ENCODE measurements at places on chromosomes 4 and X.

DNA sequence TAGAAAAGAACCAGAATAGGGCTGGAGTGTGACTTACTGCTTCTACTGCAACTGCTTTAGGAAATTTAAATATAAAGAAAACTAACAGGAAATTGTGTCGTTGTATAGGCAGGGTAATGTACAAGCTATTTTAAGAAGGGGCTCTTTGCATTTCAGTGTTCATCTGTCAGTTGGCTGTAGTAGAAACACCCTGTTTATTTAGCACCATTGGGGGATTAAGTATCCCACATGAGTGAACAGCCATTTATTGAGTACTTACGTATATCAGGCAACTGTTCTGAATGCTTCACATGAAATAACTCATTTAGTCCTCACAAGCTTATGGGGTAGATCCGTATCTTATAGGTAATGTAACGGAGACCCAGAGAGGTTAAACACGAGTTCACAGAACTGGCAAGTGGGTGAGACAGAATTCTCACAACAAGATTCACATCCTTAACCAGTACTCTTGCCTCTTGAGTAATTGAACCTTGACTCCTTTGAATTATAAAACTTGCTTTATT lies 23.9 kb downstream of the STIM2 start:
- DNase-seq: no peak

DNA sequence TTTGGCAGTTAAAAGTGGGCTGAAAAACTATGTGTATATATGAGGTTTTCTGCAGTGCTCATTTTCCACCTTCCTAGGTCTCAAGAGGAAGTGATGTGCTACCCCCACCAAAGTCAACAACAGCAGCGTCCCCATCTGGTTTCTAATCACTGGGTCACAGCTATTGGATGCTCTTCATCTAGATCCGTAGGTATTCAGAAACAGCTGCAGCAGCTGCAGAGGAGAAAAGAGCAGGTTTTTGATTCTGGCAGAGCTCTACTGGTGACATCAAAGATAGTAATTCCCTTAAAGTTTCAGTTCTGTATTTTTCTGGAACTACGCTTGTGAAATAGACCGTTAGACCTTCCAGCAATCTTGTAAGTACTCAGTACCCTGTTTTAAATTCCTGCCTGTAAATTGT lies 5.8 kb upstream of the GUCY2F start:
- DNase-seq: no peak

DNA sequence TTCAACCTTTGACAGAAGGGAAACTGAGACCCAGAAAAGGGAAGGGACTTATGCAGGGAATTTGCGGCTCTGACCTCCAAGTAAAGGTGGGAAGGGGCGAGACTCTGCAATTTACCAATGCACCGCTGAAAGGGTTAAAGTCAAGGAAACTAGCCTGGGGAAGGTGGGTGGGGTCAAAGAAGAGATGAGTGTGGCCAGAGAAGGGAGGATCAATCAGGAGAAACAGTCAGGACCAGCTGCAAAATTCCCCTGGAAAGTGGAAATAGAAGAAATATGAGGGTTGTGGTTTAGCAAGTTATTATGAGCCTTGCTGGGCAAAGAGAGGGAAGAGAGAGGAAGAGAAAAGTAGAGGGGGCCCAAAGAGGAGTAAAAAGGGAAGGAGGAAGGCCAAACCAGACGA lies 30.5 kb downstream of the STARD8 start:
- DNase-seq: no peak

DNA sequence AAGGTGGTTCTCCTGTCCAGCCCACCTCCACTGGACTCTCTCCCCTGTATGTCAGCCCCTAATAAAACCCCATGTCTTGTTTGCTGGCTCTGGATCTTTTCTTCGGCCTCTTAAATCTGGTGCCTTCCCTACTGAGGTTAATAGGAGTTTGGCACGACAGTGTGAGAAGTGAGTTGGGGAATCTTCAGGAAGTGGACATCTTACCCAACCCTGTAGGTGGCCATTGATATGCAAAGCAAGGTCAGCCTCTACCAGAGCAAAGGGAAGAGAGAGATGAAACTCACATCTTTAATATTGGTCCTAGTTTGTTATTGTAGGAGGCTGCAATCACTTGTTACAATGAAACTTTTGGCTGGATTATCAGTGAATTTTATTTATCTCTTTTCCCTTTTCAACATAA lies 111.7 kb downstream of the CHRDL1 start:
- no peak for DNase-seq

DNA sequence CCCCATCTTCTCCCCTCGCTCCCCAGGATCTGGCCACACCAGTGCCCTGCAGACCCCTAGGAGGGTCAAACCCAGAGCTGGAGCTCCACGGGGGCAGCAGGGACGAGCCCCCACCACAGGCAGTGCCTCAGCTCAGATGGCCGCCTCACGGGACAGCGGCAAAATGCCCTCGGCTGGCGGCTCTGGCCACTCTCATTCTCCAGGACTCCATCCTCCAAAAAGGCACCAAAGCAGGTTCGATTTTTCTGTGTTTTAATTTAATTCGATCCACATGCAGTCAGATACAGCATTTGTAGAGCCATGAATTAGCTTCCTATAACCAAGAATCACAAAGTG lies 8.3 kb downstream of the FAM53A start:
- no peak for DNase-seq

- DNase-seq: no peak
Measured at GRCh38 chrX:45232139-45232538, 31.5 kb upstream of the DIPK2B start.

DNA sequence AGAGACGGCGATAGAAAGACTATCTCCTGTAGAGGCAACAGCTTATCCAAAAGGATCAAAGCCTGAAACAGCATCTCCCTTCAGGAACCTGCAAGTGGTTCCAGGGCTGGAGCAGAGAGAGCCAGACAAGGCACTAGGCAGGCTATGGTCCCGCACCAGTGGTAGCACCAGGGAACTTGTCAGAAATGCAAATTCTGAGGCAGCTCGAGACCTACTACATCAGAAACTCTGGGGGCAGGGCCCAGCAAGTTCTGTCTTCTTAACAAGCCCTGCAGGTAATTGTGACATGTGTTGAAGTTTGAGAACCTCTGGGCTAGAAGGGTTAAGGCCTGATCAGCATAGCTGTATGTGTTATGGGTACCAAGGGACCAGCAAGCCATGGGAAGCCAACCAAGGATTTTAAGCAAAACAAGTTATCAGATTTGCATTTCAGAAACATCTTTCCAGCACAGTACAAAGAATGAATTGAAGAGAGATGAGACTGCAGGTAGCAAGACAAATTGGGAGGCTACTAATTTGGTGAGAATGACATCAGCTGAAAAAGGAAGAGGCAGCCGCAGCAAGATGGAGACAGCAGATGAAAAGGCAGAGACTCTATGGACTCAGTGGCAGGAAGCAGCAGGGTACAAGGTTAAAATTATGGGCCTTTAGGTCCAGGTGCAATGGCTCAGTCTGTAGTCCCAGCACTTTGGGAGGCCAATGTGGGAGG lies 139.7 kb downstream of the TSPAN5 start:
- peak; percentile 57 for DNase-seq

GRCh38 chr4:19982556-19982955 lies 269.1 kb upstream of the SLIT2 start:
- DNase-seq: no peak

- DNase-seq: no peak
Measured at GRCh38 chrX:155662282-155662681, 49.5 kb upstream of the TMLHE start.

GRCh38 chr4:48403358-48403757 lies 62.0 kb downstream of the SLAIN2 start:
- no peak for DNase-seq

- DNase-seq: peak; percentile 32
Measured at GRCh38 chr4:7426525-7427171, 8.1 kb downstream of the PSAPL1 start.

DNA sequence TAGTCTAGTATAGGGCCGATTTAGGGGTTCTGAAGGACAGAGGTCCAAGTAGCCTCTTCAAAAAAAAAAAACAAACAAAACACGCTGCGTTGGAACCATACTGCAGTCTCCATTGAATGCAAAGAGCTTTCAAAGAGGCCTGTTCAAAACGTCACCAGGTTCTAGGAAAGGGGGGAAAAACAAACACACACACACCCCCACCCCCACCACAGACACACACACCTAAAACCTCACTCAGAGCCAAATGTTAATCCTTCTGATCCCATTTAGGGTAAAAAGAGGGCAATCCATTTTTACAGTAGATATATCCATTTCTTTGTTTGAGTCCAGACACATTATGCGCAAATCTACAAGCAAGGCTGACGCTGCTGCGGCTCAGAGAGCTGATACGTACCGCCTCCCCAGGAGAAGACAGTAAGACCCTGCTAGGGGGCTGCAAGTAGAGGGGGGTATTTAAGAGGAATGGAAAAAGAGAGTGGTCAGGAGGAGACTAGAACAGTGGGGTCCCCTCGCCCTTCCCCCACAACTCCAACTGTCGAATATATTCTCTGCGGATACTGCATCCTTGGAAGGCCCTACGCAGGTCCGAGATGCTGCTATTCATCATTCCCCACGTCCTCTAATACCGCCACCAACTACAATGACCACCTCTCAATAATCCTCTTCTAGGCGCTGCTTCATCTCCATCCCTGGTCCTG lies 1.3 kb downstream of the NKRF start:
- DNase-seq: no peak

Data from Peyer's patch (tissue), 4 donors.